Glutamatergic neuron (in vitro differentiated cells): ENCODE measurements at places on chromosomes 6 and 20. TPM values are rescaled to one million over a fixed set of nuclear protein-coding genes. Genes with fewer than 3 reads are reported as not detected.

- no peak overlapping the region for H3K4me3 ChIP-seq
- H3K4me1 ChIP-seq = no peaks in the 10 kb centered on the region
- peaks cover 4% of the 10 kb centered on the region for H3K27me3 ChIP-seq
- no peak overlapping the region for H3K27ac ChIP-seq
- peaks cover 8% of the 10 kb centered on the region for H3K36me3 ChIP-seq
- no peak for DNase-seq
Measured at GRCh38 chr6:122432816-122433215, 33.4 kb downstream of the HSF2 start.

DNA sequence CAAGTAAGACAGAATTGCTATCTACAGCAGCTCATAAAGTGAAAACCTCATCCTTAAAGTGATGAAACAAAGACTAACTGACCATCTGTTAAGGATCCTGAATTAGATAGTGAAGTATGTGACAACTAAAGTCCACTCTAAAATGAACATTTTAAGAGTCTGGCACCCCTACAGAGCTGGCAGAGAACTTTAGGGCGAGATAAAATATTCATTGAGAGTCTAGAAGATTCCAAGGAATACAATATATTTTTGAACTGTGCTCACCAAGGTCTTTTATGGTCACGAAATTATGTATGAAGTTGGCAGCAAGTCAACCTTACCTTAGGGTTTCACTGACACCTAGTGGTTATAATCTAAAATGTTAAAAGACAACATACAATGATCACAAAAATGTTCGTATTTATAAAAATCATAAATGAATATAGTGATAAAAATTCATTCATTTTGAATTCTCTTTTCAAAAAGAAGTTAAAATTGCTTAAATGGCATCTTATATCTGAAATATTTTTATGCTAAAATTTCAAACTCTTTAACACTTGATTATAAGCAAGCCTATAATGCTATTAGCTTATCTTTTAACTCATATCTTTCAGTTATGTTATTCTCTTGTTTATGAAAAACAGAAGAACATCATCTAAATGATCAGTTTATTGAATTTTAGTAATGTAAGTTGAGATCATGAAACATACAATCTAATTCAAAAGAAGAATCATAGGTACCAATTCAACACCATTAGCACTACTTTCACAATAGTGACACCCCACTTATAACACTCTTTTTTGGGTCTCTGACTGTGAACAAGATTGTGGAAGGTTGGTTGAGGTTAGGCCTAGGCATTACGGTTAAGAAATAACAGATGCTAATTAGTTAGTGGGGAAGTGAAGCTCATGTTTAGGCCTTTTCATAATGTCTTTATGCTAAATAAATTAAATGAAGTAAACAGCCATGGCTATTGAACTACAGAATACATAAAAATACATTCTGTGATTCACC is 27.5 kb downstream of the RSPH3 start:
- peaks cover 12% of the 10 kb centered on the region for H3K4me1 ChIP-seq
- peak overlapping the region; percentile 91 for H3K27ac ChIP-seq
- H3K36me3 ChIP-seq = peaks cover 15% of the 10 kb centered on the region
- no peaks in the 10 kb centered on the region for H3K27me3 ChIP-seq
- H3K4me3 ChIP-seq = no peak overlapping the region
- DNase-seq = no peak

DNA sequence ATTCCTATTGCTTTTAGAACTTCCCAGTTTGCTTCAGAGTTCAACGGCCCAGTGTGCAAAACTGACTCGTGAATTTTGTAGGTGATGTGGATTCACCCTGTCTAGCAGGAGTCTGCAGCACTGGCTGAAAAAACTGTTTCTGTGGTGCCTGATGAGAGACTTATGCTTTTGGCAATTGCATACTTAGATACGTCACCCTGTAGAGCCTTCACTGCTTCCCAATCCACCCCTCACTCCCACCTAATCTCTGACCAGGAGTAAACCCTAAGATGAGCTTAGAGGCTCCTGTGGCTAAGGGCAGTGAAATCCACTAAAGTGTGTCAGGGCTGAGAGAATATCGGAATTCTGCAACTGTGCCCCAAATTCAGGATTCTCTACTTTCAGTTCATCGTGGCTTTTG is 14.3 kb downstream of the RPP21 start:
- no peak overlapping the region for H3K27ac ChIP-seq
- H3K4me1 ChIP-seq = no peaks in the 10 kb centered on the region
- H3K27me3 ChIP-seq = peaks cover 4% of the 10 kb centered on the region
- H3K4me3 ChIP-seq = no peak overlapping the region
- peaks cover 5% of the 10 kb centered on the region for H3K36me3 ChIP-seq

PRPF6 gene
- 60.9 TPM for total RNA-seq

COL21A1 gene
- total RNA-seq = 0.69 TPM

GRCh38 chr6:40700006-40700580 is 112.9 kb upstream of the LRFN2 start:
- no peak for DNase-seq
- H3K27me3 ChIP-seq = no peaks in the 10 kb centered on the region
- H3K4me1 ChIP-seq = peaks cover 14% of the 10 kb centered on the region
- H3K36me3 ChIP-seq = no peaks in the 10 kb centered on the region

DNA sequence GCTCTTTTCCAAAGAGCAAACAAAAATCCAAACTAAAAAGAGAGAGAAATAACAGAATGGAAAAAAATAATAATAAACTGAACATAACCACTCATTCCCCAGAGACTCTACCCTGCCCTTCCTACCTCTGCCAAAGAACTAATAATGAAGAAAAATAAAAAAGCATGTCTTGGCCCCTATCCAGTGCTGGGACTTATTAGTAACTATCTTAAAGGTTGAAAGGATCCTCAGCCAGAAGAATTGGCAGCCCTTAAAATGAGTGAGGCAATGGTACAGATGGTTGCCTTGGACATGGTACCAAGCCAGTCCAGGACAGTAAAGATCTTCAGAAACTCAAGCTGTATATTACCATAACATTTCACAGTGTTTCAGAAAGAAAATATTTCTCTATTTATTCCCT is 279.3 kb downstream of the HACE1 start:
- H3K4me3 ChIP-seq = no peak overlapping the region
- no peaks in the 10 kb centered on the region for H3K4me1 ChIP-seq
- H3K27me3 ChIP-seq = no peaks in the 10 kb centered on the region
- H3K27ac ChIP-seq = no peak overlapping the region

PPP1R16B gene
- total RNA-seq = 5.3 TPM

DNA sequence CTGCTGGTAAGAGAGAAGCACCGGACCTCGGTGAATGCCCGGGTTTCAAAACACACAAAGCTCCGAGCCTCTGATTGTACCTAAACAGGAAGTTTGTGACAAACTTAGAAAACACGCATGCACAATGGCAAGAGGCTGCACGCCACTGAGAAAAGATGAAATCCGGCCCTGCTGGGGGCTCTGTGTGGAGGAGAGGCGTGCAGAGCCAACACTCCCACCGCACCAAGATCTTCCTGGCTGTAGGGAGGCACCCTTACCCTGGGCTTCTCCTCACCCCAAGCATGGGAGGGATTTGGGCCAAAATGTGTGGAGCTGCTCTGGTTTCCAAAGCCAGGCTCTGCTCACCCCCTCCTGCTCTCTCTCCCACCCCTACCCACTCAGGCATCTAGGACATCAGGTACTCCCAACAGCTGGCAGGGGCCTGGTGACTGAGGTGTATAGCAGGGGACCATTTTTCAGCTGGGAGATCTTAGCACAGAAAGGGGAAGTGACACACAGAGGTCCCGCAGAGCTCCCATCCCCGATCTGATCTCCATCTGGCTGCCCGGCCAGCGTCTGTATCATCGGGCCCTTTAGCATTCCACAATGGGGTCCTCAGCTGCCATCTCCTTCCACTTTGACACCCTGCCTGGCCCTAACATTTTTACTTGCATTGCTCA is 84.2 kb downstream of the TRERF1 start:
- H3K4me3 ChIP-seq = no peak overlapping the region
- no peaks in the 10 kb centered on the region for H3K36me3 ChIP-seq

PHACTR1 gene
- total RNA-seq = 50.7 TPM

- no peaks in the 10 kb centered on the region for H3K4me1 ChIP-seq
- peaks cover 11% of the 10 kb centered on the region for H3K27me3 ChIP-seq
- no peak overlapping the region for H3K4me3 ChIP-seq
- H3K27ac ChIP-seq = no peak overlapping the region
- H3K36me3 ChIP-seq = peaks cover 5% of the 10 kb centered on the region
- DNase-seq = no peak
Measured at GRCh38 chr20:25477014-25477882, 69.8 kb downstream of the GINS1 start.

WFDC10B gene
- total RNA-seq = not detected

- H3K27me3 ChIP-seq = peaks cover 2% of the 10 kb centered on the region
- peaks cover 9% of the 10 kb centered on the region for H3K4me1 ChIP-seq
- H3K4me3 ChIP-seq = no peak overlapping the region
- no peak overlapping the region for H3K27ac ChIP-seq
- DNase-seq = no peak
Measured at GRCh38 chr6:75612434-75612833, 10.8 kb downstream of the SENP6 start.

GRCh38 chr6:91751526-91751925 is 1164.7 kb upstream of the MAP3K7 start:
- H3K27me3 ChIP-seq = no peaks in the 10 kb centered on the region
- no peak for DNase-seq
- H3K4me1 ChIP-seq = no peaks in the 10 kb centered on the region
- no peaks in the 10 kb centered on the region for H3K36me3 ChIP-seq
- H3K4me3 ChIP-seq = no peak overlapping the region

- peaks cover 8% of the 10 kb centered on the region for H3K36me3 ChIP-seq
- H3K27me3 ChIP-seq = no peaks in the 10 kb centered on the region
- H3K27ac ChIP-seq = no peak overlapping the region
Measured at GRCh38 chr6:29736563-29736962, 13.3 kb downstream of the HLA-F start.

DNA sequence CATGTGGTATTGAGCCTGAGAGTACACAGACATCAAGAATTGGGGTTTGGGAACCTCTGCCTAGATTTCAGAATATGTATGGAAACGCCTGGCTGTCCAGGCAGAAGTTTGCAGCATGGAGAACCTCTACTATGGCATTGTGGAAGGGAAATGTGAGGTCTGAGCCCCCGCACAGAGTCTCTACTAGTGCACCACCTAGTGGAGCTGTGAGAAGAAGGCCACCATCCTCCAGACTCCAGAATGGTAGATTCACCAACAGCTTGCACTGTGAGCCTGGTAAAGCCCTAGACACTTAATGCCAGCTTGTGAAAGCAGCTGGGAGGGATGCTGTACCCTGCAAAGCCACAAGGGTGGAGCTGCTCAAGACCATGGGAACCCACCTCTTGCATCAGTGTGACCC is 658.2 kb downstream of the HACE1 start:
- peaks cover 6% of the 10 kb centered on the region for H3K36me3 ChIP-seq
- DNase-seq = no peak
- H3K27me3 ChIP-seq = no peaks in the 10 kb centered on the region

DNA sequence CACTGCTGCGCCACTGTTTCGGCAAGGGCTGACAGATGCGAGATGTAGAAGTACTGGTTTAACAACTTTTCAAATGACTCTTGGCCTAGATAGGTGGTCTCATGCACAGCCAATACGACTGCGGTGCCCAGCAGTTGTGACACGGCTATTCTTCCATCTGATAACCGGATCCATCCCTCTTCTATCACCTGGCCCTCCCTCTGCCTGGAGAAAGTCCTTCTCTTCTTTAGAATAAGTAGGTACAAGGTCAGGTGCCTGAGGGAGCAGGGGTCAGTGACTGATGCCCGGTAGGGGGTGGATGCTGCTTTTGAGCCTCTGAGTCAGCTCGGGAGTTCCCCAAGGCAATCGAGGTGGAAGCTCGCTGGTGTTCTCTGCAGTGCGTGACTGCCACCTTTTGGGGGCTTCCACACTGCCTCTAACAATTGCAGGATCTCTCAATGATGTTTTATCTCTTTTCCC is 166.8 kb upstream of the GRIK2 start:
- peak; percentile 68 for DNase-seq
- peaks cover 1% of the 10 kb centered on the region for H3K27me3 ChIP-seq
- H3K27ac ChIP-seq = no peak overlapping the region
- H3K4me3 ChIP-seq = no peak overlapping the region
- H3K36me3 ChIP-seq = no peaks in the 10 kb centered on the region
- H3K4me1 ChIP-seq = peaks cover 5% of the 10 kb centered on the region

- no peaks in the 10 kb centered on the region for H3K27me3 ChIP-seq
- no peak overlapping the region for H3K27ac ChIP-seq
- H3K4me3 ChIP-seq = no peak overlapping the region
- H3K36me3 ChIP-seq = no peaks in the 10 kb centered on the region
Measured at GRCh38 chr6:17419189-17419575, 25.8 kb downstream of the CAP2 start.

- H3K4me1 ChIP-seq = no peaks in the 10 kb centered on the region
- H3K36me3 ChIP-seq = no peaks in the 10 kb centered on the region
- no peak for DNase-seq
- no peak overlapping the region for H3K27ac ChIP-seq
- no peaks in the 10 kb centered on the region for H3K27me3 ChIP-seq
Measured at GRCh38 chr20:63685269-63686026, 11.0 kb upstream of the TNFRSF6B start.

PRELID3B gene
- total RNA-seq = 65.5 TPM
